Activated T-cell treated with anti-CD3 and anti-CD28 coated beads, Interleukin-2, amount 50 U/mL, for 72 hours (primary cell): ENCODE measurements at places on chromosomes 4 and X. TPM values are rescaled to one million over a fixed set of nuclear protein-coding genes. Genes with fewer than 3 reads are reported as not detected.

GRCh38 chr4:10577018-10577417 is 107.5 kb downstream of the CLNK start:
- H3K4me3 ChIP-seq = no peak overlapping the region
- peaks cover 8% of the 10 kb centered on the region for H3K4me1 ChIP-seq
- H3K36me3 ChIP-seq = no peaks in the 10 kb centered on the region
- DNase-seq = peak; percentile 5

DNA sequence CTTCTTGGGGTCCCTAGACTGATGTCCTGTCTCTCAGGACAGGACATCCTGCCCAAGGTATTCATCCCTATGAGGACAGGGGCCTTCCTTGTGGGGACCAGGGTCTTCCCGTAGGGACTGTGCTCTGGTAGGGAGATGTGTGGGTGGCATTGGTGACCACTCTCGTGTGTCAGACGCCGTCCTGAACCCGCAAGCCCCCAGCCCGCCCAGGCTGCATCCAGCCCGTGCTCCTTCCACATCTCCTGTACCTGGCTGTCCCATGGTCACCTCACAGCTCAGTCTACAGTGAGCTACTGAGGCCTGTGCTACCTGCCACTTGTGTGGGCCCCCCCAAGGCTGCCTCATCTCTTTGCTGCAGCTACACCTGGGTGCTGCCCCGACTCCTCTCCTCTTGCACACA is 24.0 kb downstream of the WFS1 start:
- H3K4me1 ChIP-seq = no peaks in the 10 kb centered on the region
- no peak overlapping the region for H3K27ac ChIP-seq
- no peaks in the 10 kb centered on the region for H3K36me3 ChIP-seq
- DNase-seq = no peak
- H3K27me3 ChIP-seq = no peaks in the 10 kb centered on the region

- H3K36me3 ChIP-seq = no peaks in the 10 kb centered on the region
- H3K27ac ChIP-seq = no peak overlapping the region
- H3K4me3 ChIP-seq = no peak overlapping the region
- H3K27me3 ChIP-seq = no peaks in the 10 kb centered on the region
- peaks cover 33% of the 10 kb centered on the region for H3K4me1 ChIP-seq
Observed at GRCh38 chr4:38603652-38604051, 60.3 kb upstream of the KLF3 start.

DNA sequence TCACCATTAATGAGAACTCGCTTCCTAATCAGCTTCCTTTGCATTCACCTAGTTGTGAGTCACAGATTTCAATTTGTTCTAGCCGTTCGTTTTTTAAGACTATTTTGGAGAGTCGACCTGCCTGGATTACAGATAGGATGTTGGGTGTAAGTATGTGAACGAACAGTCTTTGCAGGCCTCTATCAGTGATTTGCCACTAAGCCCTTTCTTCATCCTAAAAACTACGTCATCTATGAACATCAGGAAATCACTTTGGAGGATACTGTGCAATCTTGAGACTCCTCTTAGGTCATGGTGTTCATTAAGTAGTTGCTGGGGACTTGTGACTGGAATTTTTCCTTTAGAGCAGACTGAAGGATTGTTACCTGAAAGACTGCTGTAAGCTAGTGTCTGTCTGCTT is 1.1 kb downstream of the POLA1 start:
- peaks cover 2% of the 10 kb centered on the region for H3K36me3 ChIP-seq
- peaks cover 23% of the 10 kb centered on the region for H3K4me1 ChIP-seq
- peak overlapping the region; percentile 29 for H3K27ac ChIP-seq
- peaks cover 19% of the 10 kb centered on the region for H3K27me3 ChIP-seq
- peak overlapping the region; percentile 95 for H3K4me3 ChIP-seq

The TMEM35A gene
- not detected for total RNA-seq
